Naive B cell (primary cell): ENCODE measurements at places on chromosomes 2 and 18.

DNA sequence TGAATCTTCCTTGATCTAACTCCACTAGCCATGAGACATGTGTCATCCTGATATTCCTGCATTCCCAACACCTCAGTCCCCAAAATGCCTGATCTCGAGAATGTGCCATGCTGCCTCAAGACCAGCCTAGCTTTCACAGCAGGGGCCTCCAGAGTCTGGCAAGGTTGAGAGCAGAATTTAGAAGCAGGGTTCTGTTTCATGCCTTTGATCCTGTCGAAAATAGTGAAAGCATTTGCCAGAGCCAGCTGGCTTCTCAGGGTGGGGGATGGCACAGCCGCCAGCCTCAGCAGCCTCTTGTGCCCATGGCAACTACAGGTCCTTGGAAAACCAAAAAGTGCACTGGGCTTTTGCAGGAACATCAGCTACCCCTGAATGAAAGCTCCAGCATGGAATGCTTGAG, 143.5 kb downstream of the RTN4 start:
- DNase-seq: no peak
- H3K4me3 ChIP-seq: no peak overlapping the region
- H3K36me3 ChIP-seq: no peaks in the 10 kb centered on the region
- no peak overlapping the region for H3K27ac ChIP-seq
- no peaks in the 10 kb centered on the region for H3K27me3 ChIP-seq

GRCh38 chr2:175161-175786, 88.6 kb downstream of the SH3YL1 start:
- no peak overlapping the region for H3K4me3 ChIP-seq
- no peaks in the 10 kb centered on the region for H3K4me1 ChIP-seq
- H3K36me3 ChIP-seq: no peaks in the 10 kb centered on the region
- DNase-seq: no peak
- H3K27me3 ChIP-seq: peaks cover 33% of the 10 kb centered on the region
- peak overlapping the region; percentile 41 for H3K27ac ChIP-seq

DNA sequence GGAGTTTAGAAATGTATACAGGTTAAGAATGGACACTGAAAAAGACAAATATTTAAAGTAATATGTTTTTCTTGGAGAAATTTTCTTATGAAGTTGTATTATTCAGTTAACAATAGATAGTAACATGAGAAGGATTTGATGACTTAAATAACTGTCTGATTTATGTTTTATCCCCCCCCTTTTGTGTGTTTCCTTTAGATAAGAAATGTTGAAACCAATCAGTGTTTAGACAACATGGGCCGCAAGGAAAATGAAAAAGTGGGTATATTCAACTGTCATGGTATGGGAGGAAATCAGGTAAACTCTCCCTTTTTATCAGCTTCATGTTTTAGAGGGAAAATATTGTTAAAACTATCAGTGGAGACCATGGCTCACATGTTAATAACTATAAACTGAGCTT, 289.7 kb upstream of the KCNJ3 start:
- no peaks in the 10 kb centered on the region for H3K36me3 ChIP-seq
- no peak overlapping the region for H3K27ac ChIP-seq
- H3K4me3 ChIP-seq: no peak overlapping the region
- no peak for DNase-seq
- no peaks in the 10 kb centered on the region for H3K4me1 ChIP-seq

- peaks cover 17% of the 10 kb centered on the region for H3K27me3 ChIP-seq
- peaks cover 12% of the 10 kb centered on the region for H3K4me1 ChIP-seq
- H3K4me3 ChIP-seq: no peak overlapping the region
- H3K36me3 ChIP-seq: no peaks in the 10 kb centered on the region
Measured at GRCh38 chr2:70946832-70947442, 11.2 kb downstream of the ATP6V1B1 start.
